ENCODE measurements at places on chromosomes 12 and 14.
A peak's percentile ranks its signal among the peaks of the same experiment; 100 is the strongest.

DNA sequence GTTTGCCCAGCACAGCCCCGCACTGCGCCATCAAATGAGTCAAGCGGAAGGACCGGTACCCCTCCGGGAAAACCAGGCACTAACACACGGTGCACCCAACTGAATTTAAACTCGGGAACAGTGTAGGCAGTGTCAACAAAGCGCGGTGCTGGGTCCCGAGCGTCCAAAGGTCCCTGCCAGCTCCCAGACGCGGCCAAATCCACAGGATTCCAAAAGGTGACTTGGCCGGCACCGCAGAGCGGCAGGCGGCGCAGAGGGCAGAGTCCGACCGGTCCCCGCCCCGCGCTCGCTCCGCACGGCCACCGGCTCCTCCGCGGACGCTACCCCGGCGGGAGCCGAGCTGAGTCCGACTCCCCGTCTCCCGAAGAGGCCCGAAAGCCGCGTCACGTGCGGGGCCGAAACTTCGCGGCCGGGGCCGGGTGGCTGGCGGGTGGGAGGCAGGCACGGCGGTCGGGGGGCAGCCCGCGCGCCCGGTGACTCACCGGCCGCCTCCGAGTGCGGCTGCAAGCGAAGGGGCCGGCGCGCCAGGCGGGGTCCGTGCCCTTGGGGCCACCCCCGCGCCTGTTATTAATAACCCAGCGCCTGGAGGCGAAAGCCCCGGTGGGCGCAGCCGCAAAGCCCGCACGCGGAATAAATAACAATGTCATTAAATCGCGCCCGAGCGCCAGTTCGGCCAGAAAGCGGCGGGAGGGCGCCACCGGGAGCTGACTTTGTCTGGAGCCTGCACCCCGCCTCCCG, 863 bp downstream of the DENND5B start:
- peak; percentile 40 for DNase-seq

- DNase-seq: no peak
Measured at GRCh38 chr14:91872517-91873470, 5.5 kb upstream of the TC2N start.

DNA sequence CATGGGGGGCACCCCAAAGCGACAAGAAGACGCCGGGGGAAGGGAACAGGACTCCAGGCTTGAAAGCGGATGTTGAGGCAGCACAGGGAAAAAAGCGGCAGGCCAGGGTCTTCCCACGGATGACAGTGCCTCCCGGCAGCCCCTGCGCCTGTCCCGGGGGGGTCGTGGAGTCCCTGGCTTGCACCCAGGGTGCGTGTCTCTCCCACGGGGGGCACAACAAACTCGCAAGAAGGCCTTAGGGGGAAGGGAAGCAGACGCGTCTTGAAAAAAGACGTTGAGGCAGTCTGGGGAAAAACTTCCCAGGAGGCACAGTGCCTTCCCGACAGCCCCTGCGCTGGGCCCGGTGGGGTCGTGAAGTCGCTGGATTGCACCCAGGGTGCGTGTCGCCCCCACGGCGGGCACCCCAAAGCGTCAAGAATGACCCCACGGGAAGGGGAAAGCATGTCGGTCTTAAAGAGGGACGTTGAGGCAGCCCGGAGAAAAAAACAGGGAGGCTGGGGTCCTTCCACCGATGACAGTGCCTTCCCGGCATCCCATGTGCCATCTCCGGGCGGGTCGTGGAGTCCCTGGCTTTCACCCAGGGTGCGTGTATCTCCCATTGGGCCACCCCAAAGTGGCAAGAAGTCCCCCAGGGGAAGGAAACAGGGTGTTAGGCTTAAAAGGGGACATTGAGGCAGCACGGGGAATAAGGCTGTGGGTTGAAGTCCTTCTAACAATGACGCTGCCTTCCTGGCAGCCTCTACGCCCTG, 159.9 kb upstream of the ALG10B start:
- no peak for DNase-seq

- DNase-seq: no peak
Measured at GRCh38 chr12:100138048-100138802, 4.4 kb downstream of the BLTP3B start.

- no peak for DNase-seq
Measured at GRCh38 chr14:64987438-64987767, 708 bp downstream of the FNTB start.

Measured in NCI-H1694 (cell line).